Stimulated activated CD4-positive, alpha-beta T cell treated with anti-CD3 and anti-CD28 coated beads, TNF-alpha, amount 100 ng/mL, for 4 hours (primary cell): ENCODE measurements at places on chromosomes 6 and 20.

GRCh38 chr6:35258858-35259193 is 709 bp upstream of the ZNF76 start:
- peak; percentile 11 for DNase-seq

GRCh38 chr6:167422934-167423333 is 98.0 kb downstream of the TTLL2 start:
- no peak for DNase-seq

- DNase-seq = no peak
Observed at GRCh38 chr6:42315259-42315990, 97.8 kb upstream of the MRPS10 start.

GRCh38 chr20:32792316-32792715 is 27.4 kb upstream of the MAPRE1 start:
- DNase-seq = no peak

DNA sequence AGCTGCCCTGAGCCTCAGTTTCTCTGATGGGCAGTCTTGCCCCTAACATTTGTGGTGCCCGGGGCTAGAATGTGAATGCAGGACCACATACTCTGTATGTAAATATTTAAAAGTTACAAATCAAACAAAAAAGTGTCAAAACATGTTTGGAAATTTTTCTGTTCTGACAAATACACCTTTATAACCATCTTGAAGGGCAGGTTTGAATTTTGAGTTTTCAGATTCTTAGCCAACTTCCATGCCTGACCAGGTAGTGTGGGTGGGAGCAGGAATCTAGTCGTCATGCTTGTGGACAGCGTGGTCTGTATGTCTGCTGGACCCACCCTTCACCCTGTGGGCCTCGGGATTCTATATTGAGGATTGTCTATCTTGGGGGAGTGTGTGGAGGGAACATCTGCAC is 325.1 kb downstream of the SOX4 start:
- DNase-seq = no peak

- no peak for DNase-seq
Observed at GRCh38 chr6:116084284-116084683, 16.4 kb upstream of the NT5DC1 start.

DNA sequence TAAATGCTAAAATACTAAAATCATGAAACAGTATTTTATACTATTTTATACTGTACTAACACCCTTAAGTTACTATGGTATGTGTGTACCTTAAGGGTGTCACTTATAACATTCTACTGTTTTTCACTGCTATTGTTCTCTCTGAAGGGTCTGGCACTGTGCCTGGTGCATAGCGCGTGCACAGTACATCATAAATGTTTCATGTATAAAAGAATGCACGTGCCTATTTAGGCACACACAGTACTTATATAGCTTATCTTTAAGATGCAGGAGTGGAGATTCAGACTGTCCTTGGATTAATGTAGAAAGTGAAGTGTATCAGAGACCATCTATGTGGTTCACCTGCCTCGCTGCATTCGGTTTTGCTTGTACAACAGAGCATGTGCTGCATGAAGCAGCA is 64.0 kb upstream of the SGK1 start:
- no peak for DNase-seq

DNA sequence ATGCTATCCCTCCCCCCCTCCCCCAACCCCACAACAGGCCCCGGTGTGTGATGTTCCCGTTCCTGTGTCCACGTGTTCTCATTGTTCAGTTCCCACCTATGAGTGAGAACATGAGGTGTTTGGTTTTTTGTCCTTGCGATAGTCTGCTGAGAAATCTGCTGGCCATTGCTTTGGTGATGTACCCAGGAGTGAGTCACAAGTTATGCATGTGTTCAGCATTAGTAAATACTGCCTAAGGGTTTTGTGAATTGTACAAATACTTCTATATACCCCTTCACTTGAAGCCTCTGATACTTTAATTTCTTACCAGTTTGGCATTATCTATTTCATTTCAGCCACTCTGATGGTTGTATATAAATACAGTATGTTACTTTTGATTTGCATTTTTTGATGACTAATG is 711.3 kb upstream of the GJE1 start:
- DNase-seq = no peak

GRCh38 chr20:16011519-16011918 is 561.7 kb downstream of the KIF16B start:
- no peak for DNase-seq

GRCh38 chr6:52503323-52503747 is 73.5 kb downstream of the TRAM2 start:
- no peak for DNase-seq

DNA sequence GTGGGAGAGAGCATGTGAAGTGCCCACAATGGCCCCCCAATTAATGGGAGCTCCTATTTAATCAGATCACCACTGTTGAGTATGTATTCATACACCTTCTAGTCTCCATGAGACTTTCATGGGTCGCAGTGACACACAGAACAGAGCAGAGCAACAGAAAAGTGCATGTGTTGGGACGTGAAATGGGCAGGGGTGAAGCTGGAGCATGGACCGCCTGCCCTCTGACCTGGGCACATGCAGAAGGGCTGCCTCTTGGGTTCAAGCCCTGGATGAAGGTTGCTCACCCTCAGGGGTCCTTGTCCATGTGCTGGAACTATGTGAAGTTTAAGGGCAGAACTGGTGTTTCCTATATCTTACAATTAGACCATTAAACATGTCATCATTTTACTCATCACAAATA is 106.0 kb upstream of the PHACTR3 start:
- no peak for DNase-seq

DNA sequence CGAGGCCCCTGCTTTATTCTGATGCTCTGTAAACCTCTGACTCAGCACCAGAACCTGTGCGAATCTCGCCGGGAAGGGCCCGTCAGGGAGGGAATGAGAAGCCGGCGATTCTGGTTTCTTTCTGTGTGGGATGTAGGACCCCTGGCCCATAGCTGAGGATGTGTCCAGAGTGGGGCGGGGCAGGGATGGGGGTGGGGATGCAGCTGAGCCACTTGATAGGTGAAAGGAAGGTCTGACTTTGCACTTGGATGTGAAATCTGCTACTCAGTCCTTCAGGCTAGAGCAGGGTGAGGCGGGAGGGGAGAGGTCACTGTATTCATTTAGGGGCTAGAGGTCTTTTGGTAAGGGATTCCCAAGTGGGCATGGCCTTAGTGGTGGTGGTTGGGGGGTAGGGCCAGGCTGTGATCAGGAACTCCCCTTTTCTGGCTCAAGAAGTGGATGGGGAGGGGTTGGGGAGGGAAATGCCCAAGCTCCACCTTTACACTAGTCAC is 2.3 kb downstream of the TOX2 start:
- no peak for DNase-seq

GRCh38 chr20:48837014-48837413 is 9.2 kb upstream of the PREX1 start:
- no peak for DNase-seq

- DNase-seq = no peak
Observed at GRCh38 chr6:54916858-54917257, 70.3 kb downstream of the FAM83B start.

- no peak for DNase-seq
Observed at GRCh38 chr6:46513533-46513932, 22.3 kb upstream of the RCAN2 start.

DNA sequence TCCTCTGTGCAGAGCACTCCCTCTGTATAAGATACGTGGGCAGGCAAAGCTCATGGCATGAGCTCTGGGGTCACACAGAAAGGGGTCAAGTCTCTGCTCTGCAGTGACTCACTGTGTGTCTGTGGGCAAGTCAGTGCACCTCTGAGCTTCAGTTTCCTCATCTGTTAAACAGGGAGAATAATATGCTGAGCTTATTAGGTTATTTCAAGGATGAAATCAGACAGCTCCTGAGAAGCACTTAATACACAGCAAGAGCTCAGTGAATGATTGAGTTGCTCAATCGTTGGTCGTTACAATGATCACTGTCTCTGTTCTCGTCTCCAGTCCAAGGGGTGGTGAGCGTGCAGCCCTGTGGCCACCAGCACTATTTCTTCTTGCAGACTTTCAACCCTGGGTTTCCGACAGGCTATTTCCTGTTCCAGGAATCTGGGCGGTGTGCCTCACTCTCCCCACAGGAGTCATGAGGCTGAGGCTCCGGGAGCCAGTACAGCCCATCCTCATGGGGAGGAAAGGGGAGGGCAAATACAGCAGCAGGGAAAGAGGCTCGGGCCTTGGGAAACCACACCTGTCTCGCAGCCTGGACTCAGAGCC is 28.9 kb downstream of the KIAA1755 start:
- no peak for DNase-seq

- no peak for DNase-seq
Observed at GRCh38 chr6:168318090-168318489, 1.5 kb downstream of the DACT2 start.

DNA sequence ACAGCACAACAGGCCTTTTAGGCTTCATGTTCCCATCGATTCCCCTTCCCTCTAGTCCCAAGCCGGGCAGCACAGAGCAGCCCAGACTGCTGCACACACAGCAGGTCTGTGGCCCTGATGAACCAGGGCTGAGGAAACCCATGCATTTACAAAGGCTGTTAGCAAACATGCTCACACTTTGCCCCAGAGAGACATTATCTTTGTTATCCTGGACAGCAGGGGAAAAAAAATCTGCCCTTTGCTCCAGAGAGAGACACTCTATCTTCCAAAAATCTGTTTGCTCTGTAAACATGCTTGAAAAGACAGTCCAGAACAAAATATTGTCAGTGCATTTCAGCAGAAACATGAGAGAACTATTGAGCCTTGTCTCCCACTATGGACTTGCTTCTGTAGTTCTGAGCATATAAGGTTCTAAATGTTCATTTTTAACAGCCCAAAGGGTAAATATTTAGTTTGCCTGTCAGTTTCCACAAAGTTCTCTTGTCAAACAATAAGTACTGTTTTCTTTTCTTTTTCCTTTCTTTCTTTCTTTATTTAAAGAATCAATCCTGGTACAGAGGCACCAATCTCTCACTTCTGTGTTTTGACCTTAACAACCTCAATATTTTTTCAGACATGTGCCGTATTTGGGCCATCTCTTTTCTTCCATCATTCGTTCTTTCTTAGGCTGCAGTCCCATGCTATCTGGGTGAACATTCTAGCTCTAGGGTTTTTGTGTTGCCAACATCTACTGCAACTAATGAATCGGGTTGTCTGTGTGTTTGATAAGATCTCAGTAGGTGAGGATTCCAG is 468.0 kb downstream of the EPM2A start:
- no peak for DNase-seq

DNA sequence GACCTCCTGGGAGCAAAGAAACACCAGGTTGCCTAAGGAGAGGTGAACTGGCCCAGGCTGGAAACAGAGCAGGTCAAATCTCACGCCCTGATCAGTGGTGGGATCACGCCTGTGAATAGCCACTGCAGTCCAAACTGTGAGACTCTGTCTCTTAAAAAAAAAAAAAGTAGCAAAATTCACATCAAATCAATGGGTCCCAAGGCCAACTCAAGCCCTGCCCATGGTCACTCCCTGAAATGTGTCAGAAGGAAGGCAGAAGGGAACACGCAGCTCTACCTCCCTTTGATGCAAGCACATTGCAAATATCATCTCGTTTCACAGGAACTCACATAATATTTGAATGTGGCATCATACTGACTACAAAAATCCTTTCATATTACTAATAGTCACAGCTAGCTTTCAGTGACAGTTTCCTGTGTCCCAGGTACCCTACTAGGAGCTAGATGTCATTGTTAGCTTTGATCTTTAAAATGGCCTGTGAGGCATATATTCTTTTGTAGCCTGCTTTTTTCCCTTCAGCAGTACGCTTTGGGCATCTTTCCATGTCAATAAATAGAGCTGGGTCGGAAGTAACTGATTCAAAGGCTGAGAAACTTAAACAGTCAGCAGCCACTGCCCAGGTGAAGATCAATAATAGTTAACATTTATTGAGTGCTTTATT is 14.4 kb upstream of the TTPAL start:
- DNase-seq = no peak

- DNase-seq = no peak
Observed at GRCh38 chr6:159996087-159996622, 27.3 kb downstream of the IGF2R start.
